ENCODE measurements at places on chromosomes 1 and 21.

GRCh38 chr21:17987382-17988101, 168.4 kb upstream of the C21orf91 start:
- no peak overlapping the region for H3K4me3 ChIP-seq
- no peak overlapping the region for H3K27ac ChIP-seq
- H3K36me3 ChIP-seq: no peaks in the 10 kb centered on the region
- H3K4me1 ChIP-seq: no peaks in the 10 kb centered on the region
- DNase-seq: no peak

DNA sequence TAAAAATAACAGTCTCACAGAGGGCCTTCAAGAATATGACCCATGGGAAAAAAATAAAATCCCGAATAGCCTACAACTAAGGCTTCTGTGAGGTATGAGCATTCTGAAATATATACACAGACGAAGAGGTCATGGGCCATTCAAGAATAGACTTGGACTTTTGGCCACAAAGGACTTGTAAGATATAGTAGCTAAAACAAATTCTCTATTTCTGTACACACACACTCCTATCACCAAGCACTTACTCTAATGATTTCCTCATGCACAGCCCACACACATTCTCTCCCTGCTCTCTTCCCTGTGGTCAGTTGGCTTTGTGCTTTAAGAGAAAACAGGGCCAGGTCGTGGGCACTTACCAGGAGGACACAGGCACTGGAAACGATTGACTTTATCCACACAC, 69.7 kb upstream of the ADAM30 start:
- H3K36me3 ChIP-seq: peaks cover 69% of the 10 kb centered on the region
- no peaks in the 10 kb centered on the region for H3K27me3 ChIP-seq
- H3K4me1 ChIP-seq: peaks cover 1% of the 10 kb centered on the region

DNA sequence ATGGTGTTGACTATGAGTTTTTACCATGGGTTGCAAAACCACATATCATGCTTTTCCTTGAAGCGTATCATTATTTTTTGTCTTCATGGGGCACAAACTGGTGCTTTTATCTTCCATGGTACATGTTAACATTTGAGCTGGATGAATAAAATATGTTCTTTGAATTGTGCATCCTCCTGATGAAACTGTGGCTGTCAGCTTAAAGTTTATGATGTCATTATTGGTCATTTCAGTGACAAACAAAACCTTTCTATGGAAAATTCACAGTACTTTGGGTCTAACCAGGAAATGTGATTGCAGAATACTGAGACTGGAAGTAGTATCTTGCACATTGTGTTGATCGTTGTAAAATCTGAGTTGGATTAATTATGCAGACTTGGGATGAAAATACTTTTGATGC, 291.7 kb upstream of the ZRANB2 start:
- H3K27me3 ChIP-seq: no peaks in the 10 kb centered on the region
- H3K4me3 ChIP-seq: no peak overlapping the region
- no peak for DNase-seq
- no peaks in the 10 kb centered on the region for H3K36me3 ChIP-seq

- no peaks in the 10 kb centered on the region for H3K27me3 ChIP-seq
- peaks cover 8% of the 10 kb centered on the region for H3K4me1 ChIP-seq
- no peak for DNase-seq
- H3K4me3 ChIP-seq: no peak overlapping the region
- no peak overlapping the region for H3K27ac ChIP-seq
- H3K36me3 ChIP-seq: no peaks in the 10 kb centered on the region
Observed at GRCh38 chr1:230818367-230818766, 50.0 kb downstream of the C1orf198 start.

DNA sequence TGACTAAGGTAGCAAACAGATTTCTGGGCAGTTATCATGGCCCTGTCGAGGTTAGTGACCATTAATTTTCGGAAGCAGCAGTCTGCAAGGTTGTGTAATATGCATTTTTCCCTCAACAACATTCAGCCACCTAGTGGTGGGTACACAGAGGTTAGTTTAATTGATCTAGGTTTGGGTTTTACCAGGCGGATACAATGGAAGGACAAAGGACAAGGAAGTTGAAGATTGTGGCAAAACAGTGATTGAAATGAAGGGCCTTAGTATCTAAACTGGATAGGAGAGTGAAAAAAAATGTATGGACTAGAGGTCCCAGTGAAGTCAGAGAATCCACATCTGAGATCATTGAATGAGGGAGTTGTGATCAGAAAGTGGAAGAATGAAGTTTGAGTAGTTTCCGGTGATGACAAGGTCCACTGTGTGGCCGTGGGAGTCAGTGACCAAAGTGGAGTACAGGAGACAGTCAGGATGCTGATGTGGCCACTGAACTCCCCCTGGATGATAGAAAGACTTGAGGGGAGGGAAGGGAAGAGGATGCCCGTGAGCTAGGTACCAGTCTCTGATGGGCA, 2.8 kb downstream of the ARMH1 start:
- H3K27ac ChIP-seq: no peak overlapping the region
- H3K4me3 ChIP-seq: no peak overlapping the region
- no peak for DNase-seq
- H3K36me3 ChIP-seq: peaks cover 5% of the 10 kb centered on the region
- peaks cover 16% of the 10 kb centered on the region for H3K4me1 ChIP-seq

DNA sequence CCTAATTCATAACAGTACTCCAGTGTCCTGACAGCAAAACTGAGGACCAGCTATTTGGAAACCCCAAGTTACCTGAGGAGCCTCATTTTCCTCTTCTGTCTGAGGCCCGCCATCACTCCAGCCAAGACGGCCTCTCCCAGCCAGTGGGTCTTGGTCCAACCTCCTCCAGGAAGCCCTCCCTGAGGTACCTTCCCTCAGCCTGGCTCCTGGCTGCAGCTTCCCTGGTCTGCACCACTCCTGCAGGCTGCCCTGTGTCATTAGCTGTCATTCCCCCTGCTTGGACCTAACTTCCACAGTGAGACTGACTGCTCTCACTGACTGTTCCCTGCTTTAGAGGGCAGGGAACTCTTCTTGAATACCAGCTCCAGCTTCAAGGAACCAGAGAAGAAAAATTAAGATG, 33.0 kb downstream of the BCAR3 start:
- no peak overlapping the region for H3K4me3 ChIP-seq
- H3K27me3 ChIP-seq: no peaks in the 10 kb centered on the region
- no peak for DNase-seq
- H3K4me1 ChIP-seq: peaks cover 4% of the 10 kb centered on the region
- no peak overlapping the region for H3K27ac ChIP-seq
- peaks cover 56% of the 10 kb centered on the region for H3K36me3 ChIP-seq

DNA sequence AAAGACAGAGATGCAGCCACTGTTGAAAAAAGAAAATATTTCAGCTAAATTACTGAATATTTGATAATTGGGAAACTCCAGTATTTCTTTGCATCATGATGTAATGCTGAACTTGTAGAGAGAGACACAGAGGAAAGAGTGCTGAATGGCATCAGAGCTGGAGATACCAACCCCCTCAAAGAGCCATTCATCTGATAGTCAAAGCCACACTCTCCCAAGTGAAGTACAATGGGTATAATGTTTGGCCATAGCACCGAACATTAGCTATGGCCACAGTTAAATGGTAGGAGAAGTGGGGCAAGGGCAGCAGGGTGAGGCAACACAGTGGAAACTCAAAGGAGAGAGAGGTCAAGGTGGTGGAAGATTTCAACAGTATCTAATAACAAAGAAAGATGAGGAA, 107.5 kb upstream of the TNFSF4 start:
- no peak overlapping the region for H3K27ac ChIP-seq
- no peak overlapping the region for H3K4me3 ChIP-seq
- no peaks in the 10 kb centered on the region for H3K36me3 ChIP-seq

- no peak overlapping the region for H3K4me3 ChIP-seq
- no peak for DNase-seq
- H3K27ac ChIP-seq: no peak overlapping the region
Observed at GRCh38 chr1:36982709-36983108, 51.6 kb downstream of the GRIK3 start.

GRCh38 chr1:197320991-197321531, 53.0 kb downstream of the CRB1 start:
- DNase-seq: no peak
- H3K27me3 ChIP-seq: no peaks in the 10 kb centered on the region
- H3K4me3 ChIP-seq: no peak overlapping the region
- no peak overlapping the region for H3K27ac ChIP-seq

GRCh38 chr1:112767646-112768045, 52.5 kb upstream of the PPM1J start:
- H3K27me3 ChIP-seq: no peaks in the 10 kb centered on the region
- H3K36me3 ChIP-seq: no peaks in the 10 kb centered on the region
- peaks cover 3% of the 10 kb centered on the region for H3K4me1 ChIP-seq
- no peak for DNase-seq
- no peak overlapping the region for H3K4me3 ChIP-seq
- no peak overlapping the region for H3K27ac ChIP-seq

DNA sequence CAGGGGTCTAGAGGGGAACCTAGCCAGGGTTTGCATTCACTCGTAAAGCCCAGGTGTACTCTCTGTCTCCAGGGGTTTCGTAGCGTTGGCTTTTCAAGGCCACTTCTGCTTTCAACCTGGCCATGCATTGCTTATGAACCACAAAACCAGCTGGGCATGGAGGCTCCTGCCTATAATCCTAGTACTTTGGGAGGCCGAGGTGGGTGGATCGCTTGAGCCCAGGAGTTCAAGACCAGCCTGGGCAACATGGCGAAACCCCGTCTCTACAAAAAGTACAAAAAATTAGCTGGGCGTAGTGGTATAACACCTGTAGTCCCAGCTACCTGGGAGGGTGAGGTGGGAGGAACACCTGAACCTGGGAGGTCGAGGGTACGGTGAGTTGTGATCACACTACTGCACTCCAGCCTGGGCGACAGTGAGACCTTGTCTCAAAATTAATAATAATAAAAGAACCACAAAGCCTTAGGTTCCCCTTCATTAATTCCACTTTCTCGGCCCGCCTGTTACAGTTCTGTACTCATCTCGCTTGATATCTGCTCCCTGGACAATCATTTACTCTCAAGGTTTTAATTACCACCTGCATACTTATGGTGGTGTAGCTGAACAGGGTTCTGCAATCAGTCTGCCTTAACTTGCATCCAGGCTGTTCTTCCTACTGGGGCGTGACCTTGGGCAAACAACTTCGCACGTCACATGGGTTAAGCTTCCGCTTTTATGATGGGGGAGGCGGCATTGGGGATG, 6.1 kb downstream of the SLC16A4 start:
- no peak for DNase-seq
- no peak overlapping the region for H3K27ac ChIP-seq
- no peaks in the 10 kb centered on the region for H3K4me1 ChIP-seq
- no peaks in the 10 kb centered on the region for H3K27me3 ChIP-seq
- H3K36me3 ChIP-seq: peaks cover 23% of the 10 kb centered on the region
- no peak overlapping the region for H3K4me3 ChIP-seq

DNA sequence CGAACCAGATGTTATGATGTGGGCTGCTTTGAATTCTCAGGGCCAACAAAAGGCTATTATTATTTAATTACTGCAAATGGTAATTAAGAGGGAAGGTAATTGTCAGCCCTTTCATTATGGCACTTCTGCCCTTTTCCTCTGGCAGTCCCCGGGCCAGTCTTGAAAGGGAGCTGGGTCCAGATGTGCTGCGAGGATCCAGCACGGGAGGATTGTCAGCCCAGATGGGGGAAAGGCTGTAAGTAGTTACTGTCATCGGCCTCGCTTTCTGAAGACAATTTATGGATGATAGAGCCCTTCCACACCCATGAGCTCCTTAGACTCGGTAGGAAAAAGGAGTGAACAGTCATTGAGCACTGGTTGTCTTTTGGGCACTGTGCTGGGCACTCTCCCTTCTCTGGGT, 8.7 kb upstream of the ZNF362 start:
- H3K36me3 ChIP-seq: no peaks in the 10 kb centered on the region
- no peak overlapping the region for H3K27ac ChIP-seq
- H3K4me3 ChIP-seq: no peak overlapping the region
- DNase-seq: no peak
- peaks cover 3% of the 10 kb centered on the region for H3K4me1 ChIP-seq
- no peaks in the 10 kb centered on the region for H3K27me3 ChIP-seq

- peak; percentile 65 for DNase-seq
- H3K4me1 ChIP-seq: peaks cover 38% of the 10 kb centered on the region
- H3K27ac ChIP-seq: peak overlapping the region; percentile 69
Observed at GRCh38 chr1:226723657-226724532, 15.2 kb downstream of the ITPKB start.

- no peaks in the 10 kb centered on the region for H3K27me3 ChIP-seq
- H3K4me3 ChIP-seq: no peak overlapping the region
- no peak overlapping the region for H3K27ac ChIP-seq
- no peak for DNase-seq
- no peaks in the 10 kb centered on the region for H3K36me3 ChIP-seq
Observed at GRCh38 chr1:29653886-29654450, 417.6 kb downstream of the PTPRU start.

DNA sequence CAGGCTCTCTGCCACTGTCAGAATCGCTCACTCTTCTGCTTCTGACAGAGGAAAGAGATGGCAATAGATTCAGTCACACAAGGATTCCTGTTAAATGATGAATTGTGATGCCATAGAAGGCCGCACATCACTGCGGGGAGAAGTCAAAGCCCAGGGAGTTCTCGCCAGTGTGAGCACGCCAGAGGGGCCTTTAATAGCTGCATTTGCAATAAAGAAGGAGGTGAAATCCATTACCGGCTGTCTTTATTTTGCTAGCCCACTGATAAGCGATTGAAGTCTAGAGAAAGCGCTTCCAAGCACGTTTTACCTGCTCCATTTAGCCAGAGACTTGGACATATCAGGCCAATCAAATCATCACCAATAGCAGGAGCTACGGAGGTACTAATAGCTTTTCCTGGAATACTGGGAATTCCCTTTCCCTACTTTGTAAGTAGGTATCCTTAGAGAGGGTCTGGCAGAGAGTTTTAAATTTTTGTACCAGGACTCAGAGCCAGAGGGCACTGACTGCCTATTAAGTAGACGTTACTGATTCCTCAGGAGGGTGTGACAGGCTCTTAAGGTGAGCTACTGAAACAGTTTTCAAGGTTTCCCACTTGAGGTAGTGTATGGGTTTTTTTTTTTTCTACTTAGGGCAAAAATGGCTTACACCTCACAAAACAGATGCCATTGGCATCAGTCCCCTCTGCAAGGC, 10.2 kb upstream of the TARBP1 start:
- no peaks in the 10 kb centered on the region for H3K27me3 ChIP-seq
- peaks cover 2% of the 10 kb centered on the region for H3K4me1 ChIP-seq
- no peaks in the 10 kb centered on the region for H3K36me3 ChIP-seq
- no peak for DNase-seq
- H3K4me3 ChIP-seq: no peak overlapping the region
- no peak overlapping the region for H3K27ac ChIP-seq

- H3K27ac ChIP-seq: no peak overlapping the region
- H3K4me1 ChIP-seq: no peaks in the 10 kb centered on the region
- no peak for DNase-seq
- no peaks in the 10 kb centered on the region for H3K36me3 ChIP-seq
- no peaks in the 10 kb centered on the region for H3K27me3 ChIP-seq
- no peak overlapping the region for H3K4me3 ChIP-seq
Observed at GRCh38 chr1:152770411-152770810, 4.5 kb upstream of the LCE1F start.

DNA sequence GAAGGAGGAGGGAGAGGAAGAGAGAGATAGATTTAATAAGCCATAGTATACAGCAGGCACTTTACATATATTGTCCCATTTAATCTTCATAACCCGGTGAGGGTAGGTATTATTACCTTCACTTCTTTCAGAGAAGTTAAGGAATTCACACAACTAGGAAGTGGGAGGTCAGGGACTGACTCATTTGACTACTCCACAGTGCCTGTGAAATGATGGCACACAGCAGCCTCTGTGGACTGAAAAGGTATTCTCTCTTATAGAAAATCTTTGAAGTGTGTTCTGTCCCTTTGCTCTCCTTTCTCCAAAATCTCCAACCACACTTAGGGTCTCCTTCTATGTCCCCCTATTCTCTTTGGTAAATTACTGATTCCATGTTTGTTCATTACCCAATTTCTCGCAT, 23.9 kb downstream of the PALMD start:
- H3K4me1 ChIP-seq: peaks cover 12% of the 10 kb centered on the region
- H3K36me3 ChIP-seq: no peaks in the 10 kb centered on the region
- no peak overlapping the region for H3K4me3 ChIP-seq
- no peak for DNase-seq
- H3K27ac ChIP-seq: no peak overlapping the region
